ENCODE measurements at places on chromosomes 1 and 21. TPM values are rescaled to one million over a fixed set of nuclear protein-coding genes. Genes with fewer than 3 reads are reported as not detected.

IGSF21 gene
- not detected for total RNA-seq

SLC1A7 gene
- 0.31 TPM for total RNA-seq

CITED4 gene
- total RNA-seq, result 145 TPM

DNA sequence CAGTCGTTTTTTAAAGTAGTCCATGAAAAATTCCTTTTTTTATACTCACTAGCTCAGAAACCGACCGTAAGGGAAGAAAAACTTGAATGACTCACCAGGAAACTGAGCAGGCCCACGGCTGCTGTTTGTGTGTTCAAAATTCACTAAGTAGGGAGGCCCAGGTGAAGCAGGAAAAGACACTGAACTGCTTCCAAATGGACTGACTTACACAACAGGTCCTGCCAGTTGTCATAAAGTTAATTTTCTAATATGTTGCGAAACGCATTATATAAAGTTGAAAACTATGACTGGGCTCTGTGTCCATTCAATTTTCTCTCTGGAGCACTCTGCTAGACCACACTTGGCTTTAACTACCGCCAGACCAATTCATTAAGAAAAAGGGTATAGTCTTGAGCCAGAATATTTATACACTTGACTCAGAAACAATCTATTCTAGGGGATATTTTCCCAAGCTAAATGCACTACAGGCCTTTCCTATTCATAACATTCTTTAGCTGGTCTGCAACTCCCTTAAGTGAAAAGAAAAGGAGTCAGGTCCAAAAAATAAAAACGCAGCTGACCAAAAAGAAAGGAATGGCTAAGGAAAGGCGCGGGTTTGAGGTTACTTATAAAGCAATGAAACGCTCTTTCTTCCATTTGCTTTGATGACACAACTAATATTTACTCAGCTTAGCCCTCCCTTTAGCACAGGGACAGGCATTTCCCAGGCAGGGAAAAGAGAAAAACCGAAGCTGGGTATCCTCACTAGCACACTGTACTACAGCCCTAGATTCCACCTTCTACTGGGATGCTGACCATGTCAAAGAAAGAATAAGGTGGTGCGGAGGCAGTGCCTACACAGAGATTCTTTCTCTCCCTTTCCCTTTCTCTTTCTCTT lies 306.3 kb upstream of the ESRRG start:
- H3K36me3 ChIP-seq, result no peaks in the 10 kb centered on the region
- no peaks in the 10 kb centered on the region for H3K4me1 ChIP-seq
- DNase-seq, result no peak
- H3K4me3 ChIP-seq, result no peak overlapping the region
- no peaks in the 10 kb centered on the region for H3K27me3 ChIP-seq

- H3K27me3 ChIP-seq, result no peaks in the 10 kb centered on the region
- H3K4me1 ChIP-seq, result peaks cover 10% of the 10 kb centered on the region
- H3K4me3 ChIP-seq, result peak overlapping the region; percentile 87
- peak overlapping the region; percentile 88 for H3K27ac ChIP-seq
- peak; percentile 57 for DNase-seq
Observed at GRCh38 chr1:35769188-35769758, 505 bp downstream of the CLSPN start.
